ENCODE measurements at places on chromosomes 5 and 9. TPM values are rescaled to one million over a fixed set of nuclear protein-coding genes. Genes with fewer than 3 reads are reported as not detected.

DNA sequence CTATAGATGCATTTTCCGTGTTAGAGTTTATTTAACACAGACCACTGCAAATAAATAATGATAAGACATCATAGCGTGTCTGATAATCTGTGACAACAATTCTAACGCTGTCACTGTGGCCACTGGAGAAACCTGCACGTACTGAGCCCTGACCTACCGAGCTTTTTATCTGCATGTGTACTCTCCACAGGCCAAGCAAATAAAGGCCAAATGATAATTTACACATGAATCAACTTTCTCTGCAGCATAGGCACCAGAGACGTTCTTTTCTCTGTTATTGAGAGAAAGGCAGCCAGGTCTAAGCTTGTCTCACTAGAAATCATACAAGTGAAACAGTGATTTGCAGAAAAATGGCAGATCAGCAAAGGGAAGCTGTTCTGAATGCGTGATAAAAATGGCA is 75.8 kb downstream of the POU5F2 start:
- no peak for DNase-seq

DNA sequence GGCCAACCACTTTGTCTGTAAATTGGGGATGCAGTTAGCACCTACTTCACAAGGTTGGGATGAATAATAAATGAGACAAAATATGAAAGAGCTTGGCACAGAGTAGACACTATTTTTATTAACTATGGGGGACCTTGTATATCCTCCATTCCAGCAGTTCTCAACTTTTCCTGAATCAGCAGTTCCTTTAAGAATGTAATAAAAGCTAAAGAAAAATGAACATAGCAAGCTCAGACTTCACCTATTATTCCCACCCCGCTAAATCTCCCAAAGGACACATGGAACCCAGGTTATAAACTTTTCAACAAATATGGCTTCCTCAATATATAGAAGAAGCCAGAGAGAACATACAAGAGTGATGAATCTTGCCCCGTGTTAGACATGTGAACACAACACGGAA is 32.0 kb upstream of the TTC1 start:
- no peak for DNase-seq

GRCh38 chr9:111263116-111263515 is 66.9 kb downstream of the OR2K2 start:
- DNase-seq, result no peak

DNA sequence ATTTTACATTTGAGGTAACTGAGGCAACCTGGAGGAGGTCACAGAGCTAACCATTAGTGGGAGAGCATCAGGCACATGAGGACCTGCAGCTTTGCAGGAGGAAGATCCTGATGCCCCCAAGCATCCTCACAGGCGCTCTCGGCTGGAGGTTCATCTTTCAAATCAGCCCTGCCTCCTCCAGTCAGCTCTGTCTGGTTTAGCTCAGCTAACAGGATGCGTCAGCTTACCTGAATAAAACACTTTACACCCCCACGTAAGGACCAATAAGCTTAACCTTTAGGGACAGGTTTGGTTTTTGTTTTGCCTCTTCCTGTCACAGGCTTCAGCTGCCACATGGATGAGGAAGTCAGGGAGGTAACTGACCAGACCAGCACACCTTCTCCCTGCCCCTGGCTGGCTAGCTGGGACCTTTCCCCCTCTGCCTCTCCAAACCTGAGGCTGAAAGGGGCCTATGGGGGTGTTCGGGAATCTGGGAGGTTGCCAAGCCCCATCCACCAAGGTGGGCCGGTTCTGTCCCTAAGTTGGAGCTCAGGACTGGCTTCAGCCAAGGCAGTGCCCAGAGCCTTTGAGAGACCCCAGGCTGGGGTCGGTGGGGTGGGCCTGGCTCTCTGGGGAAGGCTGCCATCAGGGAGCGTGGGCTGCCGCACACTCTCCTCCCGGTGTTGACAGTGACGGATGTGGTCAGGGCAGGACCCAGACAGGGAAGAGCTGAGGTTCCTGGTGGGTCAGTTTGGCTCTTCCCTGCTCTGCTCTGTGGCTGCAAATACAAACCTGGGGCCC is 20.0 kb upstream of the FCN1 start:
- DNase-seq, result no peak

GRCh38 chr5:112005623-112005930 is 248.6 kb upstream of the NREP start:
- no peak for DNase-seq

DNA sequence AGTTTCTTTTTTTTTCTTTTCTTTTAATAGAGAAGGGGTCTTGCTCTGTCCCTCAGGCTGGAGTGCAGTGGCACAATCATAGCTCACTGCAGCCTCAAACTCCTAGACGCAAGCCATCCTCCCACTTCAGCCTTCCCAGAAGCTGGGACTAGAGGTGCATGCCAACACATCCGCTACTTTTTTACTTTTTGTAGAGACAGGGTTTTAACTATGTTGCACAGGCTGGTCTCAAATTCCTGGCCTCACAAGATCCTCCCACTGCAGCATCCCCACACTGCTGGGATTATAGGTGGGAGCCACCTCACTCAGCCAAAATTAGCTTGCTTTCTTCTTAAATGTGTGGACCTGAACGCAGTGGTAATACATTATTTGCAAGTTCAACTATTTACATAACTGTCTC is 66.1 kb downstream of the SERINC5 start:
- no peak for DNase-seq

GRCh38 chr9:9951556-9952160 is 661.1 kb downstream of the PTPRD start:
- DNase-seq, result no peak

- no peak for DNase-seq
Measured at GRCh38 chr9:137115394-137116026, 977 bp upstream of the DPP7 start.

DNA sequence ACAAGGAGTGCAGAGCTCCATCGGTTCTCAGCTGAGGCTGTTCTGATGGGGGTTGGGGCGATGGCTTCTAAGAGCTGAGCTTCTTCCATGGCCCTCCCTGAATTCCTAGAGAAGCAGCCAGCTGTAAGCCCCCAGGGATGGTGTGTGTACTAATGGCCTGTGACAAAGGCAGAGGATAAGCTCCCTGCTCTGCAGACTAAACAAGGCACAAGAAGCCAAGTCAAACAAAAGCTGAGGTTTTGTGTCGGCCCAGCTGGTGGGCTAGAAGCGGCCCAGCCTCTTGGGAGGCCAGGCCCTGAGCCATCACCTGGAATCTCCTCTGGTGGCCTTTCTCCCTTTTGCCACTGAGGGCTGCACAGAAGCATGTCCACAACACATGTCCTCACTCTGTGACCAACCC is 75.0 kb upstream of the XPA start:
- no peak for DNase-seq

DNA sequence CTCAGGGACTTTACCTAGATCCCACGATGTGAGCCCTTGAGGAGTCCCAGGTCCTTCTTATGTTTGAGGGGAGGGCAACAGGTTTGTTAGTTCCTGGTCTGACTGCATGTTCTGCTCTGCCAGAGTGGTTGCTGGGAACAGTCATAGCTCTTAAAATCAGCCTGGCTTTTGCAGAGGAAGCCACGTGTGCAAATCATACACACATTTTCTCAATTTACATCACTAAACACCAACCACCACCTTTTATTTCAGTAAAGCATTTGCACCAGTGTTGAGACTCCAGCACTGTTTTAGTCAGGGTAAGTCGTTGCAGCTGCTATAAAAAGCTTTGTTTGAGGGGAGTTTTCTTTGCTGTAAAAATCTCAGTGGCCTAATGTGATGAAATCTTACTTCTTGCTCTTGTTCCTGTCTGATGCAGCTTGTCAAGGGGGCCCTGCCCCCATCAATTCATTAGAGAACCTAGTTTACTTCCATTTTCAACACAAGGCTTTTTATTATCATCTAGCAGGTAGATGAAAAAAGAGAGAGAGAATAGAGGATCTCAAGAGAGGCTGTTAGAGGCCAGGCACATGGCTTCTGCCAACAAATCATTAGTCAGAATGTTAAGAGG is 70.3 kb upstream of the VCAN start:
- no peak for DNase-seq

DNA sequence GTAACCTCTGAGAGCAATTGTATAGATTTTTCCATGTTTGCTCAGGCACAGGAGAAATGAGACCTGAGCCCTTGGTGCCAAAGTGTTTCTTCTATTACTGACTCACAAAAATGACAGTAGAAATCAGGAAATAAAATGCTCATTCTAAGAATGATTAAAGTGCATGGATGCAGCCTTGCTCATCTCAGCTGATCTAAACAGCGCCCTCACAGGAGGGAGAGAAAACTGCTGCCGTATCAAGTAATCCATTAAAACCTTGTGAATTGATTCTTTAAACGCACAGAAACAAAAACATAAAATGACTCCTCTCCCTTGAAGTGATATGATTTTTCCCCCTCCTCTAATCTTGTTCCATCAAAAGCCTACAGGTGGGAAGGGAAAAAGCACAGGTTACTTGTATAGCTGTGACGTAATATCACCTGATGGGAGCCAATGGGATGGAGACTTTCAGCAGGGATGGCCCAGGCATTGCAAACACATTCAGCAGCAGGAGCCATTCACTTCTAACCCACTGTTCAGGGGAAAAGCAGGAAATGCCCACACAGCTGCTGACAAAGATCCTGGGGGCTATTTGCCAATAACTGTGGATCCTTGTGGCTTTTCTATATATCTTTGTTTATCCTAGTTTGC is 76.7 kb downstream of the PLCXD3 start:
- DNase-seq, result no peak

DNA sequence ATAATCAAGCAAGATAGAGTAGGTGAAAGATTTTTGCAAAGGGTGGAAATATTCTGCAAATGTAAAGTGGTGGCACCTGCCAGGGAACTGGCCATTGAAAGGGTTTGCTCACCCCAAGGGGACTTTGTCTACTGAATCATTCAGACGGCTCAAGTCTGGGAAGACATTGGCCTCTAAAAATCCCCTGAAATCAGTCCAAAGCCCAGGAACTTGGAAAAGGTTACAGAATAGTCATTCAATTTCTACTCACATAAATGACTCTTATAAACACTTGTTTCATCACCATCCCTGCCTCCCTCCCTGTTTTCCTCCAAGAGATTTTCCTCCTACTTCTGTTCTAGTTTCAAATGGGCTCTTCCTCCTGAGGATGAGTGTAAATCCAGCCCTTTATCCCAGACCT is 28.5 kb downstream of the ZNF366 start:
- no peak for DNase-seq

GRCh38 chr5:76298852-76299251 is 104.2 kb upstream of the IQGAP2 start:
- no peak for DNase-seq

DNA sequence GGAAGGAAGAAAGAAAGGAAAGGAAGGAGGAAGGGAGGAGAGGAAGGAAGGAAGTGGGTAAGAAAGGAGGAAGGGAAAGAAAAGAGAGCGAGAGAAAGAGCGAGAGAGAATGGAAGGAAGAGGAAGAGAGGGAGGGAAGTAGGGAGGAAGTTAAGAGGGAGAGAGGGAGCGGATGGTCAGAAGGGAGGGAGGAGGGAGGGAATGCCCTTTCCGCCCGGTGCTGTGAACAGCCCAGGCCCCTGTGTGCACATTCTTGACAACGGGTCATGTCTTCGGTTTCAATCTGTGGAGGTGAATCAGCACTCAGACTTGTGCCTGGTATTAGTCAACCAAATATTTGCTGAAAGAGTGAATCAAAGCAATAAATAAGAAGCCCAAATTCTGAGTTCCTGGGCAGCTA is 39.2 kb downstream of the PRUNE2 start:
- DNase-seq, result no peak

DNA sequence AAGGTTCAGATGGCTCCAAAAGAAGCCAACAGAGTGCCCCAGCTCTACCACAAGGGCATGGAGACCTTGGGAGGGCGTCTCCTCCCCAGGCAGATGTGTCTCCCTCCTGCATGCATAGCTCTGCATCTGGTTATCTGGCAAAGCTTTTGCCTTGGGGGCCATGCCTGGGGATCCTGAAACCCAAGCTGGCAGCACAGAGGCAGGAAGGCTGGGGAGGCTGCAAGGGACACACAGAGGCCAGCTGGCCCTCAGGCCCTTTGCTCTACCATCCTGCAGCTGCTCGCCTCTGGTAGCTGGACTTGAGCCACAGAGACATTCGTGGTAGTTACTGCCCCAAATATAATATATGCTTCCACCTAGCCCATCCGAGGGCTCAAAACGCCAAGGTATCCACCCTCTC is 3.9 kb downstream of the SEPTIN8 start:
- DNase-seq, result no peak

DNA sequence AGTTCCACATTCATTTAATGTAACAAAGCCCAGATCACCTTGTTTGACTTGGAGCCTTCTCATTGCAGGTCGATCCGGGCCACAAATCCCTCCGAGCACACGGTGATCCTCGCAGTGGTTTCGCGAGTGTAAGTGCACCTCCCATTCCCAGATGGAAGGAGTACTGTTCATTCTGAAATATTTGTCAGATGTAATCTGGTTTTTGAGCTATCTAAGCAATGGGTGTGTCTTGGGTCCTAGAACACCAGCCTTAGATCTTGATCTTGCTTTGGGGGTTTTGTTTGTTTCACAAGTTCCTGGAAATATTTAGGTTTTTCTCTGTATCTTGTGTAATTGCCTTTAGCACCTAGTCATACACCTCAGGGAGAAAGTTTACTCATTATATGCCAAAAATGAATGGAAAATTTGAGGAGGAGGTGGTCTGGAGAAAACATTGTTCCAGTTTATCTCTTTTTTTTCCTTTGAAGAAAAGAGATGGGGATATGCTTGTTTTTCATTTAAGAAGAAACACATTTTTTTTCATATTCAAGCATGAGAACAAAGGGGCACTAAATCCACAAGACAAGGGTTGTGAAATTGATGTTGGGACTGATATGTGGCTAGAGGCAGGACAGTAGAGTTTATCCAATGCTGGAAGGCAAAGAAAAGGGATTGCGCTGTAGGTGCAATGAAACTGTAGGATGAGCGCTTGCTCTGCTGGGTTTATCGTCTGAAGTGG is 118.6 kb downstream of the PDE8B start:
- DNase-seq, result no peak

DNA sequence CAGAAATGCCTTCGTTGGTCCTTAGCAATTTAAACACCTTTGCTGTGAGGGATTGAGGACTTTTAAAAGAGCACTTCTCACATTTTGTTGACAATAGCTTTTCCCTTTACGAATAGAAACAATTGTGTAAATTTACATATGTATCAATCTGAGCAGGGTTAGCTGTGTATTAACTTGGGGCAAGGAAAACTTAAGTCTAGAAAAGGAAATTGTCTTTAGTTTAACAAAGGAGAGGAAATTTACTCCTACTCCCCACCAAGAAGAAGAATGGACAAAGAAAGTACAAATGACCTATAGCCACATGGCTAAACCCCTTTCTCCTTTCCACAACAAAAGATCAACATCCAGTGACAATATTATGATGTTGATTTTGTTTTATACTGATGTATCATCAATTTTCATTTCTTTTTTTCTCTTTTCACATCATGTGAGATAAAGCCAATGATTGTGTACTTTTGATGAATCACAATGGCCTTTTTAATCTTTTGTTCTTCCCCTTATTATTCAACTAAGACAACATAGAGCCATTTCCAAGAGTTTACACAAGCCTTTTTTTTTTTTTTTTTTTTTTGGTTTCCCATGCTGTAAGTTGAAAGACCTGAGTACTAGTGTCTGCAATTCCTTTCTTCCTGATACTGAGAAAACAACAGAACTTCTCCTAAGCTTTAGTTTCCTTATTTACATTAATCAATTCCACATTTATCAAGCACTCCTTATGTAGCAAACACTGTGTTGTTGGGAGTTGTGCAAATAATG is 19.0 kb downstream of the FOXB2 start:
- no peak for DNase-seq

Gene LRRTM2
- 104 TPM for total RNA-seq

Gene CTXN3
- total RNA-seq, result 1.1 TPM
